Stimulated activated CD8-positive, alpha-beta memory T cell treated with anti-CD3 and anti-CD28 coated beads, Interleukin-2, amount 100 ng/mL, for 1 hour (primary cell): ENCODE measurements at places on chromosomes 7 and 10.

GRCh38 chr7:112410092-112410491 is 40.2 kb upstream of the IFRD1 start:
- DNase-seq: no peak

- DNase-seq: no peak
These were observed 4.3 kb downstream of the ANKRD1 start for GRCh38 chr10:90916392-90917237.

GRCh38 chr7:151805191-151805590 is 71.7 kb downstream of the PRKAG2 start:
- no peak for DNase-seq

GRCh38 chr7:121401896-121402295 is 5.8 kb upstream of the FAM3C start:
- no peak for DNase-seq

GRCh38 chr7:82317257-82317721 is 126.3 kb downstream of the CACNA2D1 start:
- no peak for DNase-seq

DNA sequence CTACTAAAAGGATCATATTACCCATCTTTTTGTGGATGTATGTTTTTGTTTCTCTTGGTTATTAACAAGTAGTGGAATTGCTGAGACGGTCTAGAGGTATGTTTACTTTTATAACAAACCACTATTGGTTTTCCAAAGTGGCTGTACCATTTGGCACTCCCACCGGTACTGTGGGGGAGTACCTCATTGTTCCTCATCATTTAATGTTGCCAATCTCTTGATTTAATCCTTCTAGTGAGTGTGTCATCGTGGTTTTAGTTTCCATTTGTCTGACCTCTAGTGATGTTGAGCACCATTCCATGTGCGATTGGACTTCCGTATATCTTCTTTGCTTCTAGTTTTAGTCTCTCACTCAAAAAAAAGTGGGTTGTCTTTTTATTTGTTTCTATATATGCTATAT is 50.4 kb downstream of the RBM33 start:
- DNase-seq: no peak

DNA sequence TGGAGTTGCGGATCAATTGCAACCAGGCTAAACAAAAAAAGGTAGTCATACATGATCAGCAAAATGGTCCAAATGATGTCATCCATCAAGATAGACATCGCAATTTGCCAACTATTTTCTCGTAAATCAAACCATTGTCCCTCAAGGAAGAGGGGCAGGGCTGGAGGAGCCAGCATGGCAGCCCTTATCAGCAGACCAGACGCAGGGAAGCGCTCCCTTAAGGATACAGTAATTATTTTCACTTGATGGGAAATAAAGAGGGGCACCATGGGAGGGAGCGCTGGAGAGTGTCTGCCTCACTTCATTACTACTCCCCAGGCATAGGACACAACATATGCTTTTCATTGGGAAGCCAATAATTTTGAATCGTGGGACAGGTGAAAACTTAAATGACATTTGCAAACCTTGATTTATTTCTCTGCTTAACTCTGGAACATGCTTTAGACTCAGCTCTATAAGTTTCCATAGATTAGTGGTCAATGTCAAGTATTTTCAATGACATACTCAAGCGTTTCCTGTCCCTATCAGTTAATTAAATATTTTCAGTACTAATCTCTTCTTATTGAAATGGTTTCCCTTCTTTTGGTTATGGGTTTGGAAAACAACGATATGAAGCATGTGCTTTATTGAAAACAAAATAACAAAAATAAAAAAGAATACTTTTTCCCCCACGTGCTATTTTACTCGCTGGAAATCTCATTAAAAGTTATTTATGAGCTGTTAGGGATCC is 202.4 kb upstream of the HABP2 start:
- DNase-seq: no peak

DNA sequence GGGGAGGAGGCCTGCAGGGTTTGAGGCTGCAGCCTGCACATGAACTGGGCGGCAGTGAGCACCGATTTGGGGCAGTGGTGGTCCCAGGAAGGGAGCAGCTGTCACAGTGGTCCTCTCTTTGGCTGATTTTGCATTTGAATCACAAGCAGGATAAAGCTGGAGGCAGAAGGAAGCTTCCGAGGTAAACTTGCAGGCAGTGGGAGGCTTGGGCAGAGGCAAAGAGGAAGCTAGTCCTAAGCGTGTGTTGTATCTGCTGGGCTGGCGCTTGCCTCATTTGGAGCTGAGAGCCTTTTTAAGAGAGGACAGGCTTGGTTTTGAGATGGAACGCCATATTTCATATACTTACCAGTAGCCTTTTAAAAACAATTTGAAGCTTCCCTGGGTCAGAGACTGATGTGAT is 177.2 kb upstream of the PODXL start:
- DNase-seq: no peak

GRCh38 chr10:120495226-120496009 is 38.4 kb downstream of the PLPP4 start:
- no peak for DNase-seq

- no peak for DNase-seq
These were observed 44.5 kb upstream of the HSPB1 start for GRCh38 chr7:76257973-76258372.

- DNase-seq: no peak
These were observed 210.3 kb downstream of the CAMK1D start for GRCh38 chr10:12559578-12560178.

GRCh38 chr10:69644658-69645295 is 14.7 kb downstream of the FAM241B start:
- DNase-seq: no peak

GRCh38 chr7:151327659-151328058 is 14.0 kb upstream of the NUB1 start:
- DNase-seq: no peak

DNA sequence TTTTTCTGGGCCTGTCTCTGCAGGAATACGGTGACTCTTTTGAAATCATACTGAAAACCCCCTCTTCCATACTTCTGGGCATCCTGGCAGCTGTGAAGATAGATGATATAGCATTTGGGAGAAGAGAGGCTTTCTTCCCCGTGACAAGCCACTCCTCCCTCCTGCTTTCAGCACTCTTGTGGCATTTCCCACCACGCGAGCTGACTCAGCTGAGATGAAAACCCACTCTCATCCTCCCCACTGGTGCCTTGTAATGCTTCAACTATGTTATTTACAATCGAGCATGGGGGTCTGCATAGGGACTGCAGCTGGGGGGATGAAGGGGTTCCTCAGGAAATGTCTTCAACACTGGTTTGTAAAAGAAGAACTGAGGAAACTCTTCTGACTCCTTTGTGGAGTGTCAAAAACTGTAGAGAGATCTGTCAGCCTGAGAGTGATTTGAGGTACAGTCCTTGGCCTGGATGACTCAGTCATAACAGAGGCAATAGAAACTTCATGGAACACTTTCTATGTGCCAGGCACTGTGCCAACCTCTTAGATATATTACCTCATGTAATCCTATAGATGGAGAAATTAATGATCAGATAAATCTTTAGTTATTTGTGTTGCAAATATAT is 1.7 kb upstream of the TBATA start:
- no peak for DNase-seq

- DNase-seq: no peak
These were observed 51.3 kb downstream of the TWIST1 start for GRCh38 chr7:19066170-19066569.
